ENCODE measurements at places on chromosomes 11 and 22.
A peak's percentile ranks its signal among the peaks of the same experiment; 100 is the strongest.

GRCh38 chr22:29089507-29089906 is 16.7 kb downstream of the KREMEN1 start:
- no peak for DNase-seq

DNA sequence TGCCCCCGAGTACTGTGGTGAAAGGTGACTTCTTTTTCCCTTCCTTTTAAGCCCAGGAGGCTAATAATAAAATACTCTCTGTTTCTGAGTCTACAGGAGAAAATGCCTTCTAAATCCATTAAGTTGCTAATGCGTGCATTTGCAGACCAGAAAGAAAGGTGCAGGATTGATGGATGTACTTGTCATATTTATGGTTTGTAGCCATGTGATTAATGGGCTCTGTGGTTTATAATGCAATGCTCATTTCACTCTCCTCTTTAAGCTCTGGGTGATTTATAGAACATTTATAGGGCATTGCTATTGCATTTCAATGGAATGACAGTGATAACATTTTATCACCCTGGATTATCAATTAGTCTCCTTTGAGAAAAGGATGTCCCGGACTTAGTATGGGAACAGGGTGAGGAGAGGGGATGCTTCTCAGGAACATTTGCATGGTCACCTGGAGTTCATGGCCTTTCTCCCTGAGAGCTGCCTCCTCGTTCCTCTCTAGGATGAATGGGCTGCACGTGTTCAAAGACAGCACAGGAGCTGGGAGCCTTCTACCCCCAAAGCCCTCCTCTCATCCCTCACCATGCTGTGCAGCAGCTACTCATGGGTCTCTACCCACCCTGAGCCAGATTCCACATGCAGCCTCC is 82.8 kb upstream of the HMGXB4 start:
- no peak for DNase-seq

DNA sequence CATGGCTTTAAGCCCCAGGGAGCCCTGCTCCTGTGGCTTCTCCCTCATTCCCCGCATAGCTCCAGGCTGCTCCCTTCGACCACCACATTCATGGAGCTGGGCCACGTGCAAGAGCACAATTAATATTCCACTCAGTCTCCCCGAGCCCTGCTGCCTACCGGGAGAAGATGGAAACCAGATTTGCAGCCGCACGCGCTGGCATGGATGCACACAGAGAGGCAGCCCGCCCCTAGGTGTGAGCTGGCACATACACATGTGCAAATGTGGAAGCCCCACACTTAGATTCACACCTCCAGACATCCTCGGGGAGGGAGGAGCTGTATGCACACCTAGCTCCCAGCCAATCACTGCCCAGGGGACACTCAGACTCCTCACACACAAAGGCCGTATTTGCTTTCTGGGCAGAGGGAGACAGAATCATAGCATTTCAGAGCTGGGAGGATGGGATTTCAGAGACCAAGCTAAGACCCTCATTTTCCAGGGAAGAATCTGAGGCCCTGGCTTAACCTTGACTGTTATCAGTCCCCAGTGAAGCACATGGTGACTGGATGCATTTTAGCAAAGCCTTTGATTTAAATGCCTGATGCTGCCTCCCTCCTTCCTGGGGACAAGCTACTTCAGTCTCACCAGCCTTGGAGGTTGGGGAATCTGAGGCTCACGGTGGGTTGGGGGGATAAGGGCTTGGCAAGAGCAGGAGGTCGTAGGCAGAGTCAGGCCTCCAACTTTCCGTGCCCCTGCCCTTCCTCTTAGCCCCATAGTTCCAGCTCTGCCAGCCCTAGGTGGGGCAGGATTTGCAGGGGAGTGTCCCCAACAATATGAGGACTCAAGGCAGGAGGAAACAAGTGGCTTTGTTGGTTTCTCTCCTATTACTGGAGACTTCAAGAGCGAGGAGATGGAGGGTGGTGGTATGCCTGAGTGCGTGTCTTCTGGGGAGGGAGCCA is 5.3 kb upstream of the CREB3L1 start:
- DNase-seq, result no peak

DNA sequence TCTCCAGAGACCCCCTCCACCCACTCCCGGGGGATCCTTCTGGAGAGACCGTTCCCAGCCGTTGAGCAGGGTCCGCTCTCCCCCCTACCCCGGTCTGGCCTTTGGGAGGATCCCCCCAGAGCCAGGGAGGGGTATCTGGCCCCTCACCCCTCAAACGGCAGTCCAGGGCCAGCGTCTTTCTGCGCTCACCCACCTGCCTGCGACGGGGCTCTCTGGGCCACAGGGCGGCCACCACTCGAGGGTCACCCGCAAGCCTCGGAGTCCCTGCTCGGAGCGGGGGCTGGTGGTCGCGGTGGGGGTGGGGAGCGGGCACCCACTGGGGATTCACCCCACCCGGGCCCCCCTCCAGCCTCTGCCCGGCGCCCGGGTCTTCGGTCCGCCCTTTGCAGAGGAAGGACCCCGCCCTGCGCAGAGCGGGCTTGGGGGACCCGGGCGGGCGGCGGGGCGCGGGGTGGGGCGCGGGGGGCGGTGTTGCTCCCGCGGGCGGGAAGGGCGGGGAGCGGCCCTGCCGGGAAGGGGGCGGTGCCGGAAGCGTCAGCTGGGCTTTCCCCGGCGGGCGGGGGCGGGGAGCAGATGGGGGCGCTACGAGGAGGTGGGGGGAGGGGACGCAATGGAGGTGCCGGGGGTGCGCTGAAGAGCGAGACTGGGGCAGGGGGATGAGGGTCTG is 16.6 kb downstream of the CRELD2 start:
- peak; percentile 89 for DNase-seq

DNA sequence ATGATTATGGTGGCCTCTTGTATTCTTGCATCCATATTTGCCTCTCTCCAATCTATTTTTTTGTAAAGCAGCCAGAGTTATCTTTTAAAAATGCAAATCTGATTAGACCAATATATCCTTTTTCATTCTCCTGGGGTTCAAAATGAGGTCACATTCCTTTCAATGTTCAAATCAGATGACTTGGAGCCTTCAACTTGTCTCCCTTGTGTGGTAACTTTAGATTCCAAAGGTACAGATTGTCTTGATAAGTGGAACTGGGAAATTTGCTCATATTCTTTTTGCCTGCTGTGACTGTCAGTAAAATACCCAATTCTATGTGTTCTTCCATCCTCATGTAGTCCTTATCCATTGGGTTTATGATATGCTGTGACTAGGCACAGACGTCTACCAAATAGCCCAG is 15.1 kb upstream of the CAPRIN1 start:
- no peak for DNase-seq

DNA sequence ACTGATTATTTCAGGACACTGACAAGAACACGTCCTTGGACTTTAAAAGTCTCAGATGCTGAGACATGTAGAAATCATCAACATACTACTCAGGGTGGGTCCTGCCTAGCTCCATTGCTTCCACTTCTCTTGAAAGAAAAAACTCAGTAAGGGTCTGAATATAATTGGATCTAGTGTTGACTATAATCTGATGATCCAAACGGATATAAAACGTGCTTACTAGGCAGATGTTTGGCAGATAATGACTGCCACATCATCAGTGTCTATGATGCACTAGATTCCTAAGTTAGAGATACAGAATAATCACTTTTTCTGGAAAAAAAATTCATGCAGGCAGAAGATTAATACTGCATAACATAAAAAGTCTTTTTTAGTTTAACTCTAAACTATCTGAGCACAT is 21.6 kb downstream of the GUCY1A2 start:
- DNase-seq, result no peak

GRCh38 chr11:111797145-111797581 is 31.0 kb upstream of the PPP2R1B start:
- no peak for DNase-seq

DNA sequence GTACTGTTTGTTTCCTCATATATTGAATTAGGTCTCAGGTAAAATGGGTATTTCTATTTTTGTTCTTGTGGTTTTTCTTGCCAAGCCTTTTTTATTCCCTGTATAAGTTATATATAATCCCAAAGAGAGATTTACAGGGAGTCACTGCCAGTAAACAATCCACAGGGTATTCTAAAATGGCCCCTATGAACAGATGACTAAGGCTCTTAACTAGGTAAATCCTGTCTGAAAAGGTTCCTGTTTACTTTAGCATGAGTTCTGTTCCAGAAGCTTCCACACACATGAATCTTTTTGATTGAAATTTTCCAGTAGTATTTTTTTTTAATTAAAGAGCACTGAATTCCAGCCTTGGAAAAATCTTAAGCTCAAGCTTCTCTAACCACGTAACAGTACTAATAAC is 552.8 kb upstream of the CCDC179 start:
- no peak for DNase-seq

DNA sequence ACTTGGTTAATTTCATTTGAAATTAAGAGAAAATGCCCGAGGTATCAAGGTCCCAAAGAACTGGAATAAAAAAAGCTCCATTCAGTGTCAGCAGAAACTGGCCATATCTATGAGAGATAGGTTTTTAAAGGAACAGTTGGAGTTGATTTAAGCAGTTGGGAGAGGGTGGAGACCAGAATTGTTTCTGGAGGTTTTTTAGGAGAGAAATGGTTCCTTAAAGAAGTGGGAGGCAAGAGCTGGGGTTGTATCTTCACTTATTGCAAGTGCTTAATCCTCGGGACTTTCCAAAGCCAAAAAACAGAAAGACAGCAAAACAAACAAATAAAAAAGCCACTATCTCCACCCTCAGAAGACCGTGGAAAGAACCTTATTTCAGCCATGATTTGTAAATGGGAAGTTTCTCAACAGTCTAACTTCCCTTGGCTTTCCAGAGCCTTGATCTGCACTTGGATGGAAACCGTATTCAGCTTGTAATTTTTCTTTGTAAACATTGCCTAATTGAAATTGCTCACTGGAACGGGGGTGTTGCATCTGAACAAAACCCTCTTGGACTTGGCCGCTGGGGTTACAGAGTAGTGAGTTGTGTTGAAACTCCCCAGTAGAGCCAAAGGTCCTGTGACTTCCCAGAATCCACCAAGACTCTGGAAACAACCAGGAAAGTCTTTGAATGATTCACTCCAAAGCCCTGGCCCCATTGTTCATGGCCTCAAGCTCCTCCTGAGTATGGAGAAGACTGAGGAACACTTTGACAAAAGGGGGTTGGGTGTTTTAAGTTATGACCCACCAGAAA is 115.6 kb downstream of the SLC1A2 start:
- DNase-seq, result peak; percentile 86

- DNase-seq, result no peak
Observed at GRCh38 chr11:93289782-93290463, 40.6 kb upstream of the DEUP1 start.

DNA sequence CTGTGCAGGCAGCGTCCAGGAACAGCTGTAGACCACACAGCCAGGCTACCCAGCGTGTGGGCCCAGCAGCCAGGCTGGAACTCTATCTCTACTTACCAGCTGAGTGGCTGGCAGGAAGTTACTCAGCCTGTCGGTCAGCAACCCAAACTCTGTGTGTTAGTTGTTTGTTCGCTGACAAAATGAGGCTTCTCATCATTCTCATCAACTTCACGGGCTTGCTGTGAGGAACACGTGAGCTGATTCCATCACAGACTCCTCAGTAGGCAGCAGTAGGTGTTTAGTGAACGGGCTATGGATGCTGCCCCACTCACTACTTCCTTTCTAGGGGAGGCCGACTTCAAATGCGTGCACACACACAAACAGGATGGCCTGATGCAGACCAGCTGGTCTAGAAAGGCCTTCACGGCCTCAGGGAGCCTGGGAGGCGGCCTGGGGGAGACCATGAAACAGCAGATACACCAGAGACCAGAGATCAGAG is 830 bp upstream of the SPDYC start:
- no peak for DNase-seq

GRCh38 chr11:94128291-94128745 is 323 bp upstream of the PANX1 start:
- DNase-seq, result no peak

GRCh38 chr22:23621082-23621780 is 10.9 kb downstream of the DRICH1 start:
- DNase-seq, result no peak

DNA sequence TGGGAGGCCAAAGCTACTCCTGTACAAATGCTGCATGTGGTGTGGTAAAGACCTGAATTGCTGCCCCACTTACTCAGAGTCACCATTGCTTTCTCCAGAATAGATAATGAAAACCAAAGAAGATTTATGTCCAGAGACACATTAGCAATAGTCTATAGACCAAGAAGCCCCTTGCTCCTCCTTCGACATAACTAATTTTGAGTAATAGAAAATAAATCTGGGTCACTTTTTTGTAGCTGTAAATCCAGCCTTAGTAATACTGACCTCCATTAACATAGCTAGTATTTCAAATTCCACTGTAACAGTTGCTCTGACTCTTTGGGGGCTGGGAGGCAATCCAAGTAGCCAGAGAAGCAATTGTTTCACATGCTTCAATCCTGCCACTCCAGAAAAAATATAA is 145.9 kb downstream of the MAML2 start:
- no peak for DNase-seq

GRCh38 chr11:107577346-107577711 is 11.8 kb upstream of the ALKBH8 start:
- DNase-seq, result no peak

Measured in upper lobe of left lung (tissue), 6 donors.